ENCODE measurements at places on chromosomes 7 and 10. TPM values are rescaled to one million over a fixed set of nuclear protein-coding genes. Genes with fewer than 3 reads are reported as not detected.

NRG3 gene
- not detected for total RNA-seq

SORBS1 gene
- total RNA-seq: 0.49 TPM

NPC1L1 gene
- total RNA-seq: not detected

MKI67 gene
- total RNA-seq: 7.0 TPM

LRRC61 gene
- total RNA-seq: 0.24 TPM

PRKG1 gene
- total RNA-seq: 52.4 TPM

CPN1 gene
- total RNA-seq: not detected

Data from hair follicle dermal papilla cell (primary cell).